T-helper 1 cell (primary cell): ENCODE measurements at places on chromosomes 3 and 15.

- no peak for DNase-seq
Observed at GRCh38 chr3:127755305-127755681, 67.0 kb downstream of the MGLL start.

- DNase-seq: no peak
Observed at GRCh38 chr3:183862610-183863009, 22.1 kb downstream of the PARL start.

- no peak for DNase-seq
Observed at GRCh38 chr3:34150992-34151391, 352.6 kb downstream of the PDCD6IP start.

DNA sequence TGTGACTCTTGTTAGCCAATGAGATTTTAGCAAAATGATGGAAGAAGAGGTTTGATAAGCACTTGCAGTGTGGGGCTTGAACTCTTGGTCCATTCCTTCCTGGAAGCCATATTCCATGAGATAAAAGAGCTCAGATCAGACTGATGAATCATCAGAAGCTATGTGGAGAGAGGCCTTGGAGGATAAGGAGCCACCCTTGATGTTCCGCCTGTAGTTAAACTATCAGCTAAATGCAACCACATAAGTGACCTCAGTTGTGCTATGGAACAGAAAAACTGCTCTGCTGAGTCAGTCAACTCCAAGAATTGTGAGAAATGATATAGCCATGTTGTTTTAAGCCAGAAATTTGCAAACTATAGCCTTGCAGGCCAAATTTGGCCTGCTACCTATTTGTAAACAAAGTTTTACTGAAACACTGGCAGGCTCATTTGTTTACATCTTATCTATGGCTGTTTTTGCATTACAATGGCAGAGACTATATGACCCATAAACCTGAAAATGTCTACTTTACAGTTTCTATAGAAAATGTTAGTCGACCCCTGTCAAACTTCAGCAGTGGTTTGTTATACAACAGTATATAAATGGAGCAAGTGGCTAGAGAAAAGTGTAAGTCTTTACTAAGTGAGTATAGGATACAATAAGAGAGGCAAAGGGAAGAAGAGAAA, 27.6 kb upstream of the GAP43 start:
- no peak for DNase-seq

DNA sequence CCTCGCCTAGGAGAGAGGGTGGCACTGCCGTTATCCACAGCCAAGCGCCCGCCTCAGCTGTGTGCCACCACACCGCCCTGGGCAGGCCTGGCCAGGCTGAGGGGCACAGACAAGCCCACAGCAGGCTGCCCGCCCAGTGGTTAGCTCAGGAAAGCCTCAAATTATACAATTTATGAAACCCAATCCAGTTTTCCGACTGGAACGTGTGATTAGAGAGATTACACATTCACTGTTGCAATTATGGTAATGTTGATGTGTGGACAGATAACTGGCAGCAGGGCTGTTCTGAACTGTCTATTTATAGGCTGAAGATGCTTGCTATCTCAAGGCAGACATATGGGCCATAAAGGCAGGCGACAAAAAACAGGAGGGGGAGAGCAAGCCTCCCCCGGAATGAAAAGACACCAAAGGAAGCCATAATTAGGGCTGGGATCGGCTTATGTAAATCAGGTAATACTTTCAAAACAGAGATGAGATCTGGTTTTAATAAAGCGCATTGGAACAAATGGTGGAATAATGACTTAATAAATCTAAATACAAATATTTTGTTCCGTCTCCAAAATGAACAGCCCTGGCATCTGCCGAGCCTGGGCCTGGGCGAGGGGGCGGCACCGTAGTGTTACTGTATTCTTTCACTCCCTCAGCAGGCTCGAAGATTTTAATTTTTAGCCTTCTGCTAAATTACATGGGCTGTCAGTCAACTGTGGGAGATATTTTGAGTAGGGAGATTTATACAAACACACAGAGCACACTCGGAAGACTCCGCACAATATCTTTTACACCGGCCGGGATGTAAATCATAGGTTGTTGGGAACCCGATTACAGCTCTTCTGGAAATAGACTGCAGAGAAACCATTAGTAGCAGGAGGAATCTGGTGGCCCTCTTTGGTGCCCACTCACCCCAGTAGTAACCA, 103.1 kb upstream of the TLE3 start:
- no peak for DNase-seq

- no peak for DNase-seq
Observed at GRCh38 chr15:93046120-93046519, 42.9 kb downstream of the RGMA start.
